ENCODE measurements at places on chromosomes 6 and 20. TPM values are rescaled to one million over a fixed set of nuclear protein-coding genes. Genes with fewer than 3 reads are reported as not detected.

MYO6 gene
- total RNA-seq: 14.9 TPM

DNA sequence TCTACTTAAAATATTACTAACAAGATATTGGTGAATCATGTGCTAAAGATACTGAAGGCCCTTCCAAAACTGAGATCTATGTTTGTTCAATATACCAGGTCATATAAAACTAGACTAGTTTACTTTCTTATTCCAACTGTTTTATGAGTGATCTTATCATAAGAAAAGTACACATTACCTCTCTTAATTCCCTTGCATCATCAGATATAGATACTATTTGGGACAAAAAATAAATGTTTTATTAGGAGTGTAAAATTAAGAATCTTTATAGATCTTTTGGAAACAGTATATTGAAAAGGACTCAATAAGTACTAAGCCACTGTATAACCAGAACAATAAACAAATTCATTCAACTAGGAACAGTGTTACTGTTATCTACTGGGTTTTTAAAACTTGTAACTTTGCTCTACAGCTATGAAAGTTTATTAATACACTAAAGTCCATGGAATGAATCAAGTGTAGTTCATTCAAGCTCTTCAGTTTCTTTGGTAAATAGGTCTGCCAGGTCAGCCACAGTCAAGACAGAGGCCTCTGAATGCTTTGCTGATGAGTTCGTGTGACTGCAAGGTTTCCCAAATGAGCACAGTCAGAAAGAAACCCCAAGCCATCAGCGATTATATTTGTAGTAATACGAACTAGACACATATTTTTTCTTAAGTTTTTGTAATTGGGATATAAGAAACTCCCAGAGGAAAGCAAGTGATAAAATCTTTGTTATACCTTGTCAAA, 71.8 kb upstream of the FBXO30 start:
- peaks cover 71% of the 10 kb centered on the region for H3K4me1 ChIP-seq
- peak overlapping the region; percentile 70 for H3K27ac ChIP-seq
- no peaks in the 10 kb centered on the region for H3K27me3 ChIP-seq
- no peaks in the 10 kb centered on the region for H3K36me3 ChIP-seq
- no peak for DNase-seq
- no peak overlapping the region for H3K4me3 ChIP-seq

DNA sequence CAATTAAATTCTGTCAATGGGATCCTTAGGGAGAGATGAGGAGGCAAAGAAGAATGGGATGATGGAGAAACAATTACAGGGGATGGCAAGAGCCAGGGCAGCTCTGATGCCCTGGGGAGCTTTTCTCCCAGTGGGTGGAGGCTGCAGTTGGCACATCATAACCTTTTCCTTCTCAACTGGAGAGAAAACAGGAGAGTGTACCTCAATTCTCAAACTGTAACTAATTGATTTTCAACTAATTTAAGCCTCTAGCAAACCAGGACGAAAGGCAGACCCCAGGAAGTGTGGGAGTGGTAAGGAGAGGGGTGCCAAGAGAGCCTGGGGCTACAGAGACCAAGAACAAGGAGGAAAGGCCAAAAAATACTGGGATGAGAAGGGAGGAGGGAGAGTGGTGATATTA, 5.7 kb downstream of the BMP5 start:
- no peaks in the 10 kb centered on the region for H3K36me3 ChIP-seq
- no peak overlapping the region for H3K4me3 ChIP-seq
- H3K27me3 ChIP-seq: no peaks in the 10 kb centered on the region

- no peak for DNase-seq
- no peaks in the 10 kb centered on the region for H3K36me3 ChIP-seq
- no peak overlapping the region for H3K27ac ChIP-seq
- H3K4me1 ChIP-seq: peaks cover 47% of the 10 kb centered on the region
- no peak overlapping the region for H3K4me3 ChIP-seq
Observed at GRCh38 chr6:148757944-148758480, 11.2 kb downstream of the UST start.

ECT2L gene
- not detected for total RNA-seq

NUS1 gene
- 31.4 TPM for total RNA-seq

- H3K4me1 ChIP-seq: no peaks in the 10 kb centered on the region
- no peaks in the 10 kb centered on the region for H3K27me3 ChIP-seq
- no peaks in the 10 kb centered on the region for H3K36me3 ChIP-seq
- no peak for DNase-seq
- H3K27ac ChIP-seq: no peak overlapping the region
- no peak overlapping the region for H3K4me3 ChIP-seq
Observed at GRCh38 chr6:90107371-90107770, 189.3 kb downstream of the BACH2 start.

WFDC13 gene
- not detected for total RNA-seq

LHFPL5 gene
- not detected for total RNA-seq

HEBP2 gene
- 46.3 TPM for total RNA-seq

- no peak overlapping the region for H3K27ac ChIP-seq
- H3K4me3 ChIP-seq: no peak overlapping the region
- peaks cover 11% of the 10 kb centered on the region for H3K4me1 ChIP-seq
Observed at GRCh38 chr6:111730864-111731263, 125.2 kb upstream of the TRAF3IP2 start.

- no peak overlapping the region for H3K27ac ChIP-seq
- H3K36me3 ChIP-seq: no peaks in the 10 kb centered on the region
Observed at GRCh38 chr6:16548121-16548520, 213.1 kb downstream of the ATXN1 start.

- H3K27ac ChIP-seq: no peak overlapping the region
- H3K27me3 ChIP-seq: no peaks in the 10 kb centered on the region
- H3K4me3 ChIP-seq: no peak overlapping the region
- no peaks in the 10 kb centered on the region for H3K4me1 ChIP-seq
- H3K36me3 ChIP-seq: no peaks in the 10 kb centered on the region
Observed at GRCh38 chr6:149723771-149724417, 6.0 kb upstream of the LATS1 start.

GRCh38 chr6:138106665-138107077, 548 bp downstream of the PERP start:
- DNase-seq: no peak
- H3K27ac ChIP-seq: peak overlapping the region; percentile 82
- H3K36me3 ChIP-seq: no peaks in the 10 kb centered on the region
- H3K27me3 ChIP-seq: no peaks in the 10 kb centered on the region

DNA sequence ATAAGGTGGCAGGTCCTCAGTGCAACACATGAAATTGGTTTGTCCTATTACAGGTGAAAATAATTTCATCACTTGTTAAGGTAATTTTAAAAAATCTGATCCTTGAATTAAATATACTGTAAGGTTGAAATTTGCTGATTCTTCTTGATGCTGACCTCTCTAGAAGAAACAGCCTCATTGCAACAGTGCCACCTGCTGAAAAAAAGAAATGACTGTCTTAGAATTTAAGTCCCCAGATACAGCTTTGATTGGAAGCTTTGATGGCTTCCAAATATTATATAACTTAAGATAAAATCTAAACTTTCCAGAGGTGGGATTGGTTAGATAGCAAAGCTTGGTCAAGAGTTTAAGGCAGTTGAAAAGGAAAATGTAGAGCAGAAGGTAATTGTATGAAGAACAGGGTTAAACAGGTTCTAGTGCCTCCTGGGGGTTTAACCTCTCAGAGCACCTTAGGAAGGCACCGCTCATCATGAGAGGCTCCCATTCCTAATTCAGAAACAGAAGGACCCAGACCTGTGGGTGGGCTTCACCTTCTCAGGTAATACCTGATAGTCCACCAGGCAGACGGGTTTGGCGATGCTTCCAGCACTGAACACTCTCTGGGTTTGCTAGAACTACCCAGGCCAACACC, 401.0 kb downstream of the PAX1 start:
- no peaks in the 10 kb centered on the region for H3K4me1 ChIP-seq
- no peak overlapping the region for H3K4me3 ChIP-seq
- no peak for DNase-seq
- H3K27ac ChIP-seq: no peak overlapping the region
- no peaks in the 10 kb centered on the region for H3K27me3 ChIP-seq

GRCh38 chr6:169968541-169969270, 217.3 kb downstream of the ERMARD start:
- H3K27ac ChIP-seq: no peak overlapping the region
- no peak overlapping the region for H3K4me3 ChIP-seq
- no peaks in the 10 kb centered on the region for H3K36me3 ChIP-seq
- no peaks in the 10 kb centered on the region for H3K27me3 ChIP-seq

DNA sequence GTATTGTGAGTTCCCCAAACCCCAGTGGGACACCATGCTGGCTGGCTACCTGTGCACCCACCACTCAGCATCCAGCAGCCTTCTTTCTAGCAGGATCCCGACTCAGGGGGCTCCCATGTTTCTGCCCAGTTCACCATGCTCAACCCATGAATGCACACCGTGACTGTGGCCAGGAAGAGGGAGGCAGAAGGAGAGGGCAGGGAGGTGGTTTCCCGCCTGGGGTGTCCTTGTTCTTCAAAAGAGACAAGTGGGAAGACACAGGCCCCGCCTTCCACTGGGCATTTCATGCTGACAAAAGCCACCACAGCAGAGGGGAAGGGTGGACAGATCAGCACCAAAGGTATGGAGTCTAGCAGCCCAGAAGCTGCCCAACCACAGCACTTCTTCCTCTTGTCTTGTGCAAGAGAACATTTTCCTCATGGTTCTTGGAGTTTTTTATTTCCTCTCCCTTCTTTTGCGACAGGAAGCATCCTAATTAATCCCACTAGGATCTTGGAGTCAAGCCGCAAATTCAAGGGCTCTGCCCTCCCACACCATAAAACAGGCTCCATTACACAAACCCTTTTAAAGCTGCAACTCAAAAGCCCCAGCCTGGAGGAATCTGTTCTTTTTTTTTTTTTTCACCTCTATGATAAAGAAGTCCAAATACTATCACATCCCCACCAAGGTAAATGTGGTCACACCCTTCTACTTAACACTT, 13.5 kb upstream of the ANKRD60 start:
- peaks cover 30% of the 10 kb centered on the region for H3K36me3 ChIP-seq
- no peak overlapping the region for H3K27ac ChIP-seq
- no peak overlapping the region for H3K4me3 ChIP-seq

CLDN20 gene
- not detected for total RNA-seq

DNA sequence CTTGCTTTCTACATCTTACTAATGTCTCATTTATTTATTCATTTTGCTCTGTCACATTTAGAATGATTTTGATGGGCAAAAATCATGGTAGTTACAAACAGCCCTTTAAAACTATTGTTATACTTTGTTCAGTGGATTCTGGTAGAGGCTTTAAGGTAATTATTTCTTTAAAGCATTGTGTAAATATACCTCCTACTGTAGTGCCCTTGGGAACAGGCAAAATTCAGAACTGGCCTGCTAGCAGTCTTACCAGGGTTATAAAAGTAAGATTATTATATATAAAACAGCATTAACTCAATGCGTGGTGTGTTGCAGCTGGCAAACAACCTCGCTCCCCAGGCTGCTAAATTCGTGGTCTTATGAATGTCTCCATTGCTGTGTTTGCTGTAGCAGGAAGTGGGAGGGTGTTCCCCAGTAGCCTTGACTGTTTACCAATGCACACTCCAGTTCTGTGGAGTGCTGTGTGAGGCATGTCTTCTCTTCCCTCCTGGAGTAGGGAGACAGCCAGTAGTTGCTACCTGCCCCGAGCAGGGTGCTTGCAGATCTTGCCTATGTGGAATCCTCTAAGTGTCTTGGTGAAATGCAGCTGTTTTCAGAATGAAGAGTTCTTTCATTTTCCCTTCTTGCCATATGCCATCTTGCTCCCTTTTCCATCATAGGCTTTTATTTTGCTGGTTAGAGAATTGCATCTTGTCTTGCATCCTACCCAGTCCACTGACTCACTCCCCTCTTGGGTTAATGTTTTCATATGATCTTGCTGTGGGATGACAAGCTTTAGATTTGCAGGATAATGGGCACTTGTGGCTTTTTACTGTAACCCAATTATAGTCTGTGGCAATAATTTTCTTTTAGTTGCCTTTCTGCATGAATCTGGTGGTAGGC, 45.3 kb downstream of the IGF2R start:
- no peaks in the 10 kb centered on the region for H3K27me3 ChIP-seq
- DNase-seq: no peak
- H3K4me3 ChIP-seq: no peak overlapping the region
- H3K36me3 ChIP-seq: peaks cover 6% of the 10 kb centered on the region

GRCh38 chr20:20814685-20815084, 102.2 kb upstream of the RALGAPA2 start:
- no peaks in the 10 kb centered on the region for H3K36me3 ChIP-seq
- no peak overlapping the region for H3K4me3 ChIP-seq
- no peak overlapping the region for H3K27ac ChIP-seq
- H3K27me3 ChIP-seq: no peaks in the 10 kb centered on the region

- no peak overlapping the region for H3K4me3 ChIP-seq
- no peaks in the 10 kb centered on the region for H3K36me3 ChIP-seq
- no peak for DNase-seq
- H3K27ac ChIP-seq: peak overlapping the region; percentile 84
- peaks cover 83% of the 10 kb centered on the region for H3K4me1 ChIP-seq
- no peaks in the 10 kb centered on the region for H3K27me3 ChIP-seq
Observed at GRCh38 chr20:44598423-44599305, 16.3 kb downstream of the PKIG start.

FNDC11 gene
- 0.54 TPM for total RNA-seq

DNA sequence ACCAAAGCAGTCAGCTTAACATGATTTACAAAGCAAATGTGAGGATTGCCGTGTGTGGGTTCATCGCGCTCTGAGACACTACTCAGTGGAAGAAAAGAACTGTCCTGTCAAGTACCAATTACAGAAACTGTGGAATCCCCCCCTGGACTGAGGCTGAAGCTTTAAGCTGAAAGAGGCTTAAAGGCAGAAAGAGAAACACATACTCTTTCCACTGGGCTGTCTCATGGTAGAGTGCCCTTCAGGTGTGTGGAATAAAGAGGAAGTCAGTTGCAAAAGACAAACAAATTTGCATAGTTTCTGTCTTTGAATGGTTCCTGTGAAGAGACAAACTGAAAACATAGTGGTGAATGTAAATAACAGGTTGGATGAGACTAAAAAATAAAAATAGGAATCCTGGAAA, 560.4 kb upstream of the SYNCRIP start:
- no peaks in the 10 kb centered on the region for H3K4me1 ChIP-seq
- no peaks in the 10 kb centered on the region for H3K27me3 ChIP-seq

DNA sequence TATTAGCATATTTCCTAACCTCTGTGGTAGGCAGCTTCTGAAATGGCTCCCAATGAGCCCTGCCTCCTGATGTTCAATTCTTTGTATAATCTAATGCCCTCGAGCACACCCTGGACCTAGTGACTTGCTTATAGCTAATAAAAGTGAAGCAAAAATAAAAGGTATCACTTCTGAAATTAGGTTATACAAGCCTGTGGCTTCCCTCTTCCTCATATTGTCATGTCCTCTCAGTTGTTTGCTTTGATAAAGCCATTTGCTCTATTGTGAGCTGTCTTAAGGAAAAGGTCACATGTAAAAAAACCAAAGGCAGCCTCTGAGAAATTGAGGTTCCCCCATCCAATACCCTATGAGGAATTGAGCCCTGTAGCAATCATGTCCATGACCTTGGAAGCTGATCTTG, 442.1 kb upstream of the ADGRB3 start:
- no peak overlapping the region for H3K27ac ChIP-seq
- H3K27me3 ChIP-seq: no peaks in the 10 kb centered on the region
- DNase-seq: no peak
- H3K4me1 ChIP-seq: no peaks in the 10 kb centered on the region
- no peak overlapping the region for H3K4me3 ChIP-seq

- H3K4me3 ChIP-seq: no peak overlapping the region
- DNase-seq: no peak
- H3K27me3 ChIP-seq: no peaks in the 10 kb centered on the region
- H3K36me3 ChIP-seq: no peaks in the 10 kb centered on the region
- H3K4me1 ChIP-seq: no peaks in the 10 kb centered on the region
Observed at GRCh38 chr6:106170030-106170791, 84.1 kb downstream of the PRDM1 start.

OR2H2 gene
- not detected for total RNA-seq
